ENCODE measurements at places on chromosomes 3 and 15. TPM values are rescaled to one million over a fixed set of nuclear protein-coding genes. Genes with fewer than 3 reads are reported as not detected.

DNA sequence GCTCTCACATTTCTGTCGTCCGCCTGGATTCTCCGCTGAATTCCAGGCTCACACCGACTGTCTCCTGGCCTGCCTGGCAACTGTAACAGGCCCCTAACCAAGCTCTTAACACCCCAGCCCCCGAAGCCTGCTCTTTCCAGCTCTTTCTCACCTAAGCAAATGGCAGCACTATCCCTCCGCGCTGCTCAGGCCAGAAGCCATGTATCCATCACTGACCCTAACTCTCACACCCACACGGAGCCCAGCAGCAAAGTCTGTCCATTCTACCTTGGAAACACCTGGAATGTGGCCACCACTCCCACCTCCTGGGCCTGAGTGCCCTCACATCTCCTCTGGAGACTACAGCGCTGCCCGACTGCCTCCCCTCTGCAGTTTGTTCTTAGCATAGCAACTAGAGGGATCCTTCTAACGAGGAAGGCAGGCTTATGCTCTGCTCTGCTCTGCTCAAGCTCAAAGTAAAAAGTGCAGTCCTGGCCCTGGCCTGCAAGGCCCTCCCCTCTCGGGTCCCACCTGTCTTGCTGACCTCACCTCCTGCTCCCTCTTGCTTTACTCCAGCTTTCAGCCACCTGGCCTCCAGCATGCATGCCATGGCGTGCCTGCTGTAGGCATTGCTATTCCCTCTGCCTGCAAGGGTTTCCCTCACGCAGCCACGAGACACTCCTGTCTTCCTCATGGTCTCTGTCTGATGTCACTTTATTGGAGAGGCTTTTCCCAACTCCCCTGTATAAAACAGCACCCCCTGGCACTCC is 27.2 kb downstream of the FEM1B start:
- peaks cover 2% of the 10 kb centered on the region for H3K27me3 ChIP-seq
- no peaks in the 10 kb centered on the region for H3K36me3 ChIP-seq
- no peak for DNase-seq
- H3K4me3 ChIP-seq, result no peak overlapping the region
- H3K27ac ChIP-seq, result no peak overlapping the region
- H3K4me1 ChIP-seq, result peaks cover 17% of the 10 kb centered on the region

DNA sequence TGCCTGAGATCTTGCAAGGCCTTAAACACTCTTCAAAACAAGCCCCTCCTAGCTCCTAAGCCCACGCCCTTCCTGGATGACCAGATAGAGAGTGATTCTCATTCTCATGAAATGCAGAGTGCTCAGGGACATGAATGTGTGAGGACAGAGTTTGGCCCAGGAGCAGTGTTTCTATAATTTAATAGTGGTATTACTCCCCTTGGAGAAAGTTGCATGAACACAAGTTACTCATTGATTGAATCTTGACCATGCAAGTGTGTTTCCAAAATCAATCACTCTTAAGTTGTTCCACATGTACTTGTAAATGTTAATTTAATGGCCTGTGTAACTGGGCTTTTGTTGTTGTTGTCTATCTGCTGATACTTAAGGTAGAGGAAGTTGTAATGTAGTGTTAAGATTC is 181.6 kb downstream of the ADAMTSL3 start:
- no peaks in the 10 kb centered on the region for H3K27me3 ChIP-seq
- H3K27ac ChIP-seq, result no peak overlapping the region
- H3K36me3 ChIP-seq, result no peaks in the 10 kb centered on the region
- H3K4me3 ChIP-seq, result no peak overlapping the region

- DNase-seq, result no peak
- H3K36me3 ChIP-seq, result no peaks in the 10 kb centered on the region
These were observed 101.5 kb upstream of the CRBN start for GRCh38 chr3:3281024-3281423.

DNA sequence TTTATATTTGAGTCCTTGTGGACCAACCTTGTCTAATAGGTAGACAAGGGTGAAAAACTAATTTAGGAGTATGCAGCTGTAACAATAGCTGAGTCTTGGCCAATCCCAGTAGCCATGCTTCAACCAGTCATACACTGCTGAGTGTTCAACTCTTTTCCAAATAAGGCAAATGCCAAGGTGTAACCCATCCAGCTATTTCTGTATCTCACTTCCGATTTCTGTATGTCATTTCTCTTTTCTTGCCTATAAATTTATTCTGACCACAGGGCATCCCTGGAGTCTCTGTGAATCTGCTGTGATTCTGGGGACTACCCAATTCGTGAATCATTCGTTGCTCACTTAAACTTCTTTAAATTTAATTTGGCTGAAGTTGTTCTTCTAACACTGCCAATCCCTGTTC is 93.2 kb downstream of the MAGI1 start:
- H3K27me3 ChIP-seq, result no peaks in the 10 kb centered on the region
- H3K27ac ChIP-seq, result no peak overlapping the region
- H3K4me1 ChIP-seq, result peaks cover 3% of the 10 kb centered on the region
- H3K4me3 ChIP-seq, result no peak overlapping the region
- DNase-seq, result no peak
- H3K36me3 ChIP-seq, result no peaks in the 10 kb centered on the region

Gene CHST2
- total RNA-seq, result 51.7 TPM

Gene SLMAP
- total RNA-seq, result 52.0 TPM

GRCh38 chr3:135487261-135487660 is 478.3 kb upstream of the PPP2R3A start:
- H3K4me3 ChIP-seq, result no peak overlapping the region
- peaks cover 5% of the 10 kb centered on the region for H3K4me1 ChIP-seq

Gene SLC33A1
- 19.7 TPM for total RNA-seq

- H3K36me3 ChIP-seq, result no peaks in the 10 kb centered on the region
- no peak for DNase-seq
- no peak overlapping the region for H3K27ac ChIP-seq
- H3K4me3 ChIP-seq, result no peak overlapping the region
- no peaks in the 10 kb centered on the region for H3K27me3 ChIP-seq
- H3K4me1 ChIP-seq, result no peaks in the 10 kb centered on the region
These were observed 81.4 kb upstream of the CRBN start for GRCh38 chr3:3260870-3261269.

Gene TEX55
- not detected for total RNA-seq

DNA sequence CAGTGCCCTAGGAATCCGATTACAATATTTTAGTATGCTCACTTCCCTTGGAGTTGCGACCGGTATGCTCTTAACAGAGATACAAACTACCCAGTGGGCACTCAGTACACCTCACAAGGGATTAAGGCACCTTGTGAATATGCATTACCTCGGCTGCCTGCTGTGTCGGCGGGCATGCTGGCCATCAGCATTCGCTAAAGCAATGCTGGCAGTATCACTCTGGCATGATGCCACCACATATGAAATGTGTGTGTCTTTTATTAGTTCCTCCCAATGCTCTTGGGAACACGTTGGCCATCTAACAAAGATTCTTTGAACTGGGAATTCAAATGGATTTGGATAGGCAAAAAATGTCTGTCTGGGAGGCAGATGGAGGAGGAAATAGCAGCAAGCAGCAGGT is 67.4 kb upstream of the FOXB1 start:
- no peaks in the 10 kb centered on the region for H3K36me3 ChIP-seq
- no peak for DNase-seq
- no peak overlapping the region for H3K27ac ChIP-seq
- no peak overlapping the region for H3K4me3 ChIP-seq
- no peaks in the 10 kb centered on the region for H3K4me1 ChIP-seq
- no peaks in the 10 kb centered on the region for H3K27me3 ChIP-seq

Gene CLDN16
- total RNA-seq, result not detected

Gene NPAP1
- total RNA-seq, result 0.07 TPM

Gene ITIH1
- not detected for total RNA-seq

DNA sequence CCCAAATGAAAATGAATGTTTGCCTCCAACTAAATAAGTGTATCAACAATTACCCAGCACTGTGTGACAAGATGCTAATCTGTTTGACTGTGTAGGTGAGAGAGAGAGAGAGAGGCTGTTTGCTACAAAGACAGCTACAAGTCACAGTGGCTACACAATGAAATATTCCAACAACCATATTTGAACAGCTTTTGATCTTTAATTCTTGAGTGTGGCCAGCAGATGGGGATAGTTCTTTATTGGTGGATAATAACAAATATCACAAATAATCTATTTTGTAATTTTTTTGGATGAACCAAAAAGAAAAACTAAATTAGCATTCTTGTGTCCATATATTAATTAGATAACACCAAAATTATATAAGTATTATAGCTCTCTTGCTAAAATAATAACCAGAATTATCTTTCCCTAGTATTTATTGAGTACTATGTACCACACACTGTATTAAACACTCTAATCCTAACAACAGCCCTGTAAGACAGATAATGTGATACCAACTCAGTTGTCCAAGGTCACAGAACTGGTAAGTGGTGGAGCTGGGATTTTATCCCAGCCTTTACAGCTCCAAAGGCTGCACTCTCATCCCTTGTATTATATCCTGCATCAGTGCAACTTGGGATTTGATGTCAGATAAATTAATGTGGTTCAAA is 61.9 kb upstream of the C3orf80 start:
- peaks cover 24% of the 10 kb centered on the region for H3K4me1 ChIP-seq
- H3K27ac ChIP-seq, result peak overlapping the region; percentile 17
- H3K27me3 ChIP-seq, result peaks cover 4% of the 10 kb centered on the region
- no peak overlapping the region for H3K4me3 ChIP-seq
- no peak for DNase-seq

DNA sequence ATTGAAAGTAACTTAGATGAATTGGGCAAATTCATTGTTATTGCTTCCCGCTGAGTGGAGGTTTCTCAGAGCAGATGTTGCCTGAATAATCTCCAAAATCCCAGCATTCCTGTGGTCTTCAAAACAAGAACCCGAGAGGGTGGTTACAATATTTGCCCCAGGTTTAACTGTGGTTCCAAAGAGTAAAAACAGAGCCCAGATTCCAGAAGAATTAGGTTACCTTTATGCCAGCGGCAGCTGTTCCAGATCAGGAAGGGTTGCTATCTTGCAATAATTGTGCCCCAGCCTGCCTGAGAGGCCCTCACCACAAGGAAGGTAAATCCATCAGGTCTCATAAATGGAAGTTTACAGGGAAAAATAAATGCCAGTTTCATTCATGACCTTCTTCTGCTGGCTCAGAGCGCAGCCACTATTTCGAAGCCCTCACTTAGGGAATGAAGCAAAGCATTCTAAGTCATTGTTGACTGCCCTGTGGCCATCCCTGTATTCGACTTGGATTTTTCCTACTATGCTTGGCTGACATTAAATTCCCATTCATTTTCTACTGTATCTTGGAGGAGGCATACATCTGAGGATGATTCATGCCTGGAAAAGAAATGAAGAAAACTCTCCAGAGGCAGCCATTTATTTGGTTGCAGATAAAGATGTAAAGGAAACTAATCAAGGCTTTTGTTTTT is 54.6 kb downstream of the SSUH2 start:
- H3K4me3 ChIP-seq, result no peak overlapping the region
- H3K36me3 ChIP-seq, result no peaks in the 10 kb centered on the region
- peaks cover 6% of the 10 kb centered on the region for H3K4me1 ChIP-seq
- H3K27me3 ChIP-seq, result peaks cover 5% of the 10 kb centered on the region

DNA sequence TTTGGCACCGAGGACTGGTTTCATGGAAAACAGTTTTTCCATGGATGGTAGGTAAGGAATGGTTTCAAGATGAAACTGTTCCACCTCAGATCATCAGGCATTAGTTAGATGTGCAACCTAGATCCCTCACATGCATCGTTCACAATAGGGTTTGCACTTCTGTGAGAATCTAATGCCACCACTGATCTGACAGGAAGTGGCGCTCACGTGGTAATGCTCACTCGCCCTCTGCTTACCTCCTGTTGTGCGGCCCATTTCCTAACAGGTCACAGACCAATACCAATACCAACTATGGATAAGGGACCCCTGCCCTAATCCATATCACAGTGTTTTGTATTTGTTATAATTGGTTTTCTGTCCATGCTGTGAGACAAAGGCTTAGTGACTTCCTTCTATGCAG is 58.9 kb downstream of the SLMAP start:
- no peaks in the 10 kb centered on the region for H3K27me3 ChIP-seq
- H3K4me3 ChIP-seq, result no peak overlapping the region
- H3K27ac ChIP-seq, result no peak overlapping the region
- no peaks in the 10 kb centered on the region for H3K4me1 ChIP-seq
- H3K36me3 ChIP-seq, result no peaks in the 10 kb centered on the region

- no peak overlapping the region for H3K4me3 ChIP-seq
- H3K36me3 ChIP-seq, result no peaks in the 10 kb centered on the region
- H3K4me1 ChIP-seq, result peaks cover 24% of the 10 kb centered on the region
- peaks cover 7% of the 10 kb centered on the region for H3K27me3 ChIP-seq
- DNase-seq, result peak; percentile 31
- peak overlapping the region; percentile 49 for H3K27ac ChIP-seq
These were observed 265.3 kb downstream of the CD47 start for GRCh38 chr3:107825556-107825955.

Gene TGM5
- not detected for total RNA-seq

DNA sequence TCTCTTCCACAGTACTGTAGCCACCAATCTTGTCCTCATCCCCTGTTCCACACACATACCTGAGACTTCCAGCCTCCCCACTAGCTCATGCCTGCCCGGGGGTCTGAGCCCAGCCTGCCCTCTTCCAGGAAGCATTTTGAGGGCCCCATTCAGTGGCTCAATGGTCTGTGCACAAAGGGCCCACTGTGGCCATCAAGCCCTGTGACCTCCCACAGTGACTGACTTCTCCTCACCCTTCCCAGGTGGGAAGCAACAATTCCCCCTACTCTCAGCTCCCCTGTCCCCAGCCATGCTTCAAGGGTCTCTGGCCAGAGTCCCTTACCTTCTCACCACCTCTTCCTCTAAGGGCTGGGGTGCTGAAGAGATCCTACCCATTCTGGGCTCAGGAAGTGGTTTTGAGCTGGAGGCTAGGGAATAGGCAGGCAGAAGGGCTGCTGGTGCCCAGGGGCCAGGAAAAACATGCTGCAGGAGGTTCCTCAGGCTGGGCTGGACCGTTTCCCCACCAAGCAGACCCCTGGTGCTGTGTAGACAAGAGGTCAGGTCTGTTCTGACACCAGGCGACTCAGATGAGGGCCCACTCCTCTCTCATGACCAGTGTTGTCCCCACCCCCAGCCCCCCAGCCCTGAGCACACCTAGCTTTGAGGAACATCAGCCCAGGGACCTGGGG is 3.0 kb upstream of the KLF15 start:
- H3K4me3 ChIP-seq, result no peak overlapping the region
- H3K27ac ChIP-seq, result no peak overlapping the region
- H3K36me3 ChIP-seq, result peaks cover 11% of the 10 kb centered on the region
- DNase-seq, result peak; percentile 3
- H3K27me3 ChIP-seq, result peaks cover 12% of the 10 kb centered on the region

DNA sequence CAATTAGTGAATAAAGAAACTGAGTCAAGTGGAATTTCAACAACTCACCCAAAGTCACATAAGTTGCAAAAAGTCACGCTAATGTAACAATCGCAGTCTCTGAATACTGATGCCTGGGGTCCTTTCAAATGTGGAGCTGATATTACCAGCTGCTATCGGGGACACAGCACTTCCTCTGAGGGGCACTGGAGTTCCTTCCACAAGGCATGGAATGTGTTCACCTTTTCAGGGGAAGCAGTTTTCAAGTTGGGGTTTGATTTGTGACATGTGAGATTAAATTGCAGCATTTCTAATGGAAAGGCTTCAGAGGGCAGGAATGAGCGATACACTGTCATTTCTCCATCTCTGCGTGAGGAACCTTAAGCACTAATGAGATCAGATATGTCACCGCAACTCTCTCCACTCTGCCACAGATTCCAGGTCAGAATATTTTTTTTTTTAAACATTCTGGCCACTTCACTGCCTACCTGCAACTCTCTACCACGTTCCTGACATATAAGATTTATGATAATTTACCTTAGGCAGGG is 807.2 kb upstream of the CFAP20DC start:
- H3K27me3 ChIP-seq, result peaks cover 1% of the 10 kb centered on the region
- peaks cover 21% of the 10 kb centered on the region for H3K4me1 ChIP-seq
- H3K27ac ChIP-seq, result no peak overlapping the region
- H3K4me3 ChIP-seq, result no peak overlapping the region

GRCh38 chr3:119733812-119734211 is 31.0 kb downstream of the CFAP91 start:
- no peaks in the 10 kb centered on the region for H3K27me3 ChIP-seq
- H3K27ac ChIP-seq, result no peak overlapping the region
- no peak for DNase-seq
- H3K36me3 ChIP-seq, result no peaks in the 10 kb centered on the region

Gene MYO5C
- 0.66 TPM for total RNA-seq
